ENCODE measurements at places on chromosomes 6 and 20.

GRCh38 chr6:167098825-167099225, 24.1 kb upstream of the CCR6 start:
- no peak for DNase-seq

GRCh38 chr6:5723841-5724691, 282.7 kb downstream of the NRN1 start:
- peak; percentile 27 for DNase-seq

GRCh38 chr20:50467718-50468356, 42.3 kb upstream of the PTPN1 start:
- peak; percentile 55 for DNase-seq

- no peak for DNase-seq
Observed at GRCh38 chr20:50506270-50506579, 4.0 kb upstream of the PTPN1 start.

DNA sequence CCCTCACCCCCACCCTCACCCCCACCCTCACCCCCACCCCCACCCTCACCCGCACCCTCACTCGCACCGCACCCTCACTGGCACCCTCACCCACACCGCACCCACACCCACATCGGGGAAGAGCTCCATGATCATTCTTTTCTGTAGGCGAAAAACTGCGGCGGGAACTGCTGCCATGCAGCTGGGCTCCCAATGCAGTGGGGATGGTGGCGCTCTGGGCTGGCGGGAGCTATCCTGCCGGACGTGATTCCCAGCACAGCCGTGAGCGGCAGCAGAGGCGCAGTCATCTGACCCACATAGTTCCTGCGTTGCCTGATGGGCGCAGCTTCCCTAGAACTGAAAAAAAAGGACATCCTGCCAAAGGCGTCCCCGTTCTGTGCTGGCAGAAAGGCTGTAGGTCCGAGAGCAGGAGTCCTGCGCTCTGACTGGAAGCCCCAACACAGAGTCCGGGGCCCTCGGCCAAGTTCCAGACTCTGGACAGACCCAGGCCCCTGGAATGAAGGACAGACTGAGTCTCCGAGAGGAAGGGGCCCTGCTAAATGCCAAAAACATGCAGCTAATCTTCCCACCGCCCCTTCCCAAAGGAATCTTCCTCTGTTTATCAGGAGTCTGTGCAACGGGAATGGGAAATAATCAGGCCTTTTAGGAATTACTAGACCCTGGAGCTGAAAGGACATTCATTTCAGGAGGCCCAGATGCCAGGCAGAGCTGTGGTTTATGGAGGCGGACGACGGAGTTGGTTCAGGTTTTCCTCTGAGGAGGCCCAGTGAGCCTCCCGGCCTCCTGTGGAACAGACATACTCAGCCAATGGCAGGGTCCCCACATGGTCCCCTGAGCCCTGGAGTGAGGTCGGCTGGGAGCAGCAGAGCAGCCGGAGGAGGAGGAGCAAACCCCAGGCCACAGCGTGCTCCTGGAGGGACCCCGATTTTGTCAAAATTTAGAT, 14.1 kb upstream of the TCFL5 start:
- no peak for DNase-seq

DNA sequence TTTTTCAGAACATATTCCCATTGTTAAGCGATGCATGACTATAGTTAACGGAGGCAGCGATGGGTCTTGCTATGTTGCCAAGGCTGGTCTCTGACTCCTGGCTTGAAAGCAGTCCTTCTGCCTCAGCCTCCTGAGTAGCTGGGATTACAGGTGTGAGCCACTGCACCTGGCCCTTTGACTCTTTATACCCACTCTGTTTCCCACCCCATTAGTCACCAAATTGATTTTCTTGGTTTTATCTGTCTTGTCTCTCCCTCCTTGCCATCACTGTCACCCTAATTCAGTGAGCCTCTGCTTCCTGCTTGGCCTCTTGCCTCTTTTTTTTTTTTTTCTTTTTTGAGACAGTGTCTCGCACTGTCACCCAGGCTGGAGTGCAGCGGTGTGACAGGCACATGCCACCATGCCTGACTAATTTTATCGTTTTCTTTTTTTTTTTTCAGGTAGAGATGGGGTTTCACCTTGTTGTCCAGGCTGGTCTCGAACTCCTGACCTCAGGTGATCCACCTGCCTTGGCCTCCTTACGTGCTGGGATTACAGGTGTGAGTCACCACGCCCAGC, 31.3 kb downstream of the ZFAND3 start:
- DNase-seq = no peak

- peak; percentile 38 for DNase-seq
Observed at GRCh38 chr20:62025832-62026563, 39.7 kb downstream of the TAF4 start.

- DNase-seq = peak; percentile 48
Observed at GRCh38 chr6:7541175-7542064, at the start of gene DSP. DSP (plus strand) TSS chr6:7541671; CDS start chr6:7541916, 245 bp downstream.
